Occipital lobe (tissue), 3 donors: ENCODE measurements at places on chromosomes 5 and 9. TPM values are rescaled to one million over a fixed set of nuclear protein-coding genes. Genes with fewer than 3 reads are reported as not detected.

The SPATA31A3 gene
- total RNA-seq = not detected

The TAF11L10 gene
- total RNA-seq = not detected

GRCh38 chr9:98255061-98255577 lies 330 bp downstream of the TBC1D2 start:
- no peak for DNase-seq

DNA sequence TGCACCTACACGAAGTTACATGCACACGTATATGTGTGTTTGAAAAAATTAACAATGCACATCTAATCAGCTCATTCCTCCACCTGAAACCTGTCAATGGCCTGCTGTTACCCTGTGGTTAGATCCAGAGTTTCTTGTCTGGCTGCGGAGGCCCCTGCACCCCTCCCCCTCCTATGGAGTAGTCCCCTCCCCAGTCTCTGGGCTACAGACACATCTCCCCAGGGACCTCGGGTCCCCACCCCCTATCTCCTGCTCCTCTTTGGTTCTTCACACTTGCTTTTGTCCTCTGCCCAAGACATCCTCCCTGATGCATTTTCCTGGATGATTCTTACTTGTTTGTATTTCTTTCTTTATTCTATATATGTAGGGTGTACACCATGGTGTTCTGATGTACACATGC lies 27.2 kb downstream of the FAM240B start:
- no peak for DNase-seq

GRCh38 chr5:6950860-6951259 lies 237.6 kb downstream of the TENT4A start:
- no peak for DNase-seq

The FYB1 gene
- 1.4 TPM for total RNA-seq
